ENCODE measurements at places on chromosomes 5 and 9.

GRCh38 chr5:122063836-122064235 lies 14.2 kb downstream of the LOX start:
- H3K4me1 ChIP-seq: no peaks in the 10 kb centered on the region
- DNase-seq: no peak
- H3K27ac ChIP-seq: no peak overlapping the region
- H3K27me3 ChIP-seq: no peaks in the 10 kb centered on the region
- H3K36me3 ChIP-seq: no peaks in the 10 kb centered on the region
- no peak overlapping the region for H3K4me3 ChIP-seq

DNA sequence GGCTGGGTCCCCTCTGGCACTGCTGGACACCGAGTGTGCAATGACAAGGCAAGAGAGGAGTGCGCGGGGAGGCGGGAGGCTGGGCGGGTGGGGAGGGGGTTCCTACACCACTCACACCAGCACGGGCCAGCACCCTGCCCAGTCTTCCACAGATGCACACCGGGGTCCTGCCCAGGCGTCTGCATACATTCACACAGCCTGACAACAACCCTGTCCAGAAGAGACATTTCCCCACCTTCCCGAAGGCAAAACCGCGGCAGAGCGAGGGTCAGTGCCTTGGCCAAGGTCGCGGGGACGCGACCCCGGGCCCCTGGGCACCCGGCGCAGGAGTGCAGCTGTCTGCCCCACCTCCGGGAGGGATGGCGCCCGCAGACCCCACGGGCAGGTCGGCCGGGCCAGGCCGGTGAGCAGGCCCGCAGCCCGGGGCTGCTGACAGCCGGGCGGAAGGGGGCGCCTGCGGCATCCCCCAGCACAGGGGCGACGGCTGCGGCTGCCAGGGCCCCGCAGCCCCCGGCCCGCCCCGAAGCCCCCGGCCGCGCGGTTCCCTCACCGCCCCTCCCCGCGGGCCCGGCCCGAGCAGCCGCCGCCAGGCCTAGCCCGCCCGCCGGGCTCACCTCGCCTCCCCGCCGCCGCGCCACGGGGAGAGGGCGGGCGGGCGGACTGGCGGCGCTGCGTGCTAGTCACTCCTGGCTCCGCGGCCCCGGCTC lies 496 bp downstream of the MAPK9 start:
- peak overlapping the region; percentile 39 for H3K4me3 ChIP-seq
- DNase-seq: peak; percentile 32
- no peaks in the 10 kb centered on the region for H3K36me3 ChIP-seq

DNA sequence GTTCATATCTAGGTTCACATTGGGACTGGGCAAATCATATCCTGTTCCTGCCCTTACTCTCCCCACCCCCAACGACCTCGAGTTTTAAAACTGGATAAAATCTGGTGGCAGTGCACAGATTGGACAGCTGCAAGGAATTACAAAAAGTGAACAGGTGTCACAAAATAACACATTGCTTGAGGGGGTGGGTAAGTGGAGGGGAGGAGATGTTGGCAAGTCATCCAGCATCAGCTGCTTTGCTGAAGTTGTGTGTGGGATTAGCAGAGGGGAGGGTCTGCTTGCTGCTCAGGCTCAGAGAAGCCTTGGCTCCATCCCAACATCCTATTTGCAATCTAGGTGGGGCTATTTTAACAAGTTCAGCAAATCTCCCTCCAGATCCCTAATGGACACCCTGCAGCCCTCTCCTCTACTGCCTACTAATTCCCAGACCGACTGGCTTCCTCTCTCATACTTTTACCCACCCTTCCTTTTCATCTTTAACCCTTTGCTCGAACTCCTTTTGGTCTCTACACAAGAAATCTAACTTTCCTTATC lies 39.8 kb upstream of the SLC24A2 start:
- no peak overlapping the region for H3K4me3 ChIP-seq
- no peak overlapping the region for H3K27ac ChIP-seq

DNA sequence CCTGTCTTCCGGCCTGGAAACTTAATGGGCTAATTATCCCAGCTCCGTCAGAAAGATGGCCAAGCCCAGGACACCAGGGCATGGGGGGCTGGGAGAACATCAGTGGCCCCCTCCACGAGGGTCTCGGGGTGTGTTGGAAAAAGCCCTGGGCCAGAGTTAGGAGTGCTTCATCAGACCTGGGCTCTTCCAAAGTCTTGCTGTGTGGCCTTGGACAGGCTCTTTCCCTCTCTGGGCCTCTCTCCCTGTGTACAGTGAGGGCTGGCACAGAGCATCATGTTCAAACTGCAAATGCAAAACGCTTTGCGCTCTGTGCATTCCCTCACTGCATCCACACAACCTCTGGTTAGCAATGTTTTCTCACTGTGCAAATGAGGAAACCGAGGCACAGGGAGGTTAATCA lies 48.3 kb downstream of the ASS1 start:
- no peaks in the 10 kb centered on the region for H3K27me3 ChIP-seq
- H3K36me3 ChIP-seq: peaks cover 45% of the 10 kb centered on the region
- no peaks in the 10 kb centered on the region for H3K4me1 ChIP-seq
- no peak overlapping the region for H3K4me3 ChIP-seq

DNA sequence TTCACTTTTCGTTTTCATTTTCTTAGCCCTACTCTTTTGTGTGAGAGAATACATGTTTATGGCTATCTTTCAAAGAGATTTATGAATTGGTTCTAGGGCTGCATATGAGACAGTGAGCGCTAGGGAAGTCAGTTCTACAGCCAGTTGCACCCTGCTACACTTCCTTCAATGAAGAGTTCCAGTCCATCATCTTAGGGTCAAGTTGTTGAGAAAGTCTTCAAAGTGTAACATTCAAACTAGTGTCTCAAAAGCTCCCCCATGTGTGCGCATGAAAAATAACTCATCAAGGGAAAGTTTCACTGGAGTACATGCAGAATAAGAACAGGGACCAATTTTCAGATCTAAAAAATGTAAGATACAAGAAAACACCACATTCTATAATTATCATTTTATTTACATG lies 317.2 kb downstream of the DEPDC1B start:
- no peaks in the 10 kb centered on the region for H3K27me3 ChIP-seq
- no peaks in the 10 kb centered on the region for H3K36me3 ChIP-seq
- H3K4me3 ChIP-seq: no peak overlapping the region
- H3K4me1 ChIP-seq: peaks cover 4% of the 10 kb centered on the region

DNA sequence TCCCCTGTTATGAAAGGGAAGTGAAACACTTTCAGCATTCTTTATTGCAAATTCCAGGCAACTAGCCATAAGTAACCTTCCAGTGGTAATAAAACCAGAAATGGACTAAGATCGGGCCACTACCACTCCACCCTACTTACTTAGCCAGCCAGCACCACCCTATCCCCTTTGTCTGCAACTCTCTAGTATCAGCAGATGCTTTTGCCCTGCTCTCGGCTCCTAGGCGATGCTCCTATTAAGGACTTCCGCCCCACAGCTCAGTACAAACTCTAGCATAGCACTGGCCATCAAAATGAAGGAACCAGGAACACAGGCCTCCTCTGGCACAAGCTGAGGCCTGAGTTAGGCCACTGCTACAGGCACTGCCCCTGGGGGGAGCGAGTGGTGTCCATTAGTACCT lies 81.2 kb downstream of the GLDC start:
- H3K27ac ChIP-seq: no peak overlapping the region
- no peaks in the 10 kb centered on the region for H3K27me3 ChIP-seq
- peaks cover 4% of the 10 kb centered on the region for H3K4me1 ChIP-seq
- DNase-seq: peak; percentile 10
- peaks cover 10% of the 10 kb centered on the region for H3K36me3 ChIP-seq
- no peak overlapping the region for H3K4me3 ChIP-seq

- no peaks in the 10 kb centered on the region for H3K27me3 ChIP-seq
- H3K36me3 ChIP-seq: no peaks in the 10 kb centered on the region
- DNase-seq: no peak
- H3K27ac ChIP-seq: no peak overlapping the region
- no peaks in the 10 kb centered on the region for H3K4me1 ChIP-seq
- H3K4me3 ChIP-seq: no peak overlapping the region
Measured at GRCh38 chr5:149254506-149254905, 17.2 kb upstream of the AFAP1L1 start.

DNA sequence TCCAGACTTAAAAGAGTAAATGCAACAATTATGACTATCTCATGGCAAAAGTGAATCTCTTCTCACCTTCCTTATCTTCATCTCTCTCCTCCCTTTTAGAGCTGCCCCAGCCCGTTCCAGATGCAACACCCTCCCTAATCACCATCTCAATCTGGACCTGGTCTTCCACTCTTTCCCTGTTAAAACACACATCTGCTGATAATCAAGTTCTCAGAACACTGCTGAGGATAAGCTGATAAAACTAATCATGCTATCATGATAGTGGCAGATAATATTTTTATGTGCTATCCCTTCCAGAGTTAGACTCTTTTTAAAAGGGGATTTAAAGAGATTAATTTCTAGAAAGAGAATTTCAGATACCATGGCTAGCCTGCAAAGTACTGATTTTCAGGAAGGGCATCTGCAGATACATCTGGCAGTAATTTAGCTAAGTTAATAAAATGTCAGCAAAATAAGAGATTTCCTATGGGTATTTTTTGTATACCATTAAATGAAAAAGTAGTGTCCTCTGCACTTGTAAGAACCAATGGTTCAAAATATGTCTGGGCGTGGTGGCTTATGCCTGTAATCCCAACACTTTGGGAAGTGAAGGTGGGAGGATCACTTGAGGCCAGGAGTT lies 17.2 kb downstream of the SGTB start:
- no peaks in the 10 kb centered on the region for H3K36me3 ChIP-seq
- DNase-seq: no peak
- no peak overlapping the region for H3K27ac ChIP-seq
- H3K4me3 ChIP-seq: no peak overlapping the region
- no peaks in the 10 kb centered on the region for H3K27me3 ChIP-seq

GRCh38 chr9:14080959-14081542 lies 232.9 kb downstream of the NFIB start:
- H3K27ac ChIP-seq: no peak overlapping the region
- H3K4me3 ChIP-seq: no peak overlapping the region
- DNase-seq: no peak
- H3K36me3 ChIP-seq: no peaks in the 10 kb centered on the region
- H3K27me3 ChIP-seq: no peaks in the 10 kb centered on the region

- no peak overlapping the region for H3K27ac ChIP-seq
- H3K36me3 ChIP-seq: no peaks in the 10 kb centered on the region
- H3K4me1 ChIP-seq: no peaks in the 10 kb centered on the region
- H3K4me3 ChIP-seq: no peak overlapping the region
Measured at GRCh38 chr5:102375876-102376275, 79.8 kb upstream of the SLCO4C1 start.

- H3K27ac ChIP-seq: no peak overlapping the region
- no peak for DNase-seq
- H3K4me1 ChIP-seq: no peaks in the 10 kb centered on the region
- no peaks in the 10 kb centered on the region for H3K27me3 ChIP-seq
- H3K4me3 ChIP-seq: no peak overlapping the region
- no peaks in the 10 kb centered on the region for H3K36me3 ChIP-seq
Measured at GRCh38 chr5:37789991-37790390, 49.9 kb downstream of the GDNF start.

DNA sequence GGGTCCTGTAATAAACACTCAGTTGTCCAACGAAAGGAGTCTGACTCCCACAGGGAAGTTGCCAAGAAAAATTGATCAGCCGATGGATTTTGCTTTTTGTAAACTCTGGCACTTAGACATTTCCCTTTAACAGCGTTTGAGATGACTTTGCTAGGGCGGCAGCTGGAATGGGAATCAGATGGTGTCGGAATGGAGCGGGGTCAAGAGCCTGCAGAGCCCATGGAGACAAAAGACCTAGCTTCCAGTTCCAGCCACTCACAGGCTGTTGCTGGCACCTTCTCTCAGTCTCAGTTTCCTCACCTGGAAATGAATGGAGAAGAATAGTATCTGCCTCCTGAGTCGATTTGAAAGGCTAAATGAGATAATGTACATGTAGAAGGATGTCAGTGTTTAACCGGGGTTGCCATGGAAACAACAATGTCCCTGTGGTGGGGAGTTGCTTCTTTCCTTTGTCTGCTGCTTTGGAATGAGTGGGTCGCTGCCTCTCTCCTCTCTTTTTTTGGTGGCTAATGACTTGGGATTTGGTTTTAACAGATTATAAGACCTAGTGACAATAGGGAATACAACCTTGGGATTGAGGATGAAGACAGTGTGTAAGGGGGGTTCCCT lies 137.4 kb downstream of the GAS1 start:
- H3K4me3 ChIP-seq: no peak overlapping the region
- H3K27ac ChIP-seq: no peak overlapping the region
- H3K36me3 ChIP-seq: no peaks in the 10 kb centered on the region
- DNase-seq: no peak
- no peaks in the 10 kb centered on the region for H3K27me3 ChIP-seq
- peaks cover 5% of the 10 kb centered on the region for H3K4me1 ChIP-seq

- H3K4me1 ChIP-seq: no peaks in the 10 kb centered on the region
- H3K27ac ChIP-seq: no peak overlapping the region
Measured at GRCh38 chr9:3977614-3978112, 322.2 kb downstream of the GLIS3 start.

- H3K27me3 ChIP-seq: no peaks in the 10 kb centered on the region
- peaks cover 64% of the 10 kb centered on the region for H3K4me1 ChIP-seq
- H3K36me3 ChIP-seq: no peaks in the 10 kb centered on the region
- peak overlapping the region; percentile 80 for H3K4me3 ChIP-seq
- H3K27ac ChIP-seq: peak overlapping the region; percentile 71
Measured at GRCh38 chr9:127977009-127977883, 3.5 kb downstream of the EEIG1 start.

GRCh38 chr5:174402222-174402812 lies 322.1 kb upstream of the MSX2 start:
- H3K36me3 ChIP-seq: no peaks in the 10 kb centered on the region
- no peak overlapping the region for H3K4me3 ChIP-seq
- DNase-seq: no peak
- no peaks in the 10 kb centered on the region for H3K4me1 ChIP-seq
- no peaks in the 10 kb centered on the region for H3K27me3 ChIP-seq

DNA sequence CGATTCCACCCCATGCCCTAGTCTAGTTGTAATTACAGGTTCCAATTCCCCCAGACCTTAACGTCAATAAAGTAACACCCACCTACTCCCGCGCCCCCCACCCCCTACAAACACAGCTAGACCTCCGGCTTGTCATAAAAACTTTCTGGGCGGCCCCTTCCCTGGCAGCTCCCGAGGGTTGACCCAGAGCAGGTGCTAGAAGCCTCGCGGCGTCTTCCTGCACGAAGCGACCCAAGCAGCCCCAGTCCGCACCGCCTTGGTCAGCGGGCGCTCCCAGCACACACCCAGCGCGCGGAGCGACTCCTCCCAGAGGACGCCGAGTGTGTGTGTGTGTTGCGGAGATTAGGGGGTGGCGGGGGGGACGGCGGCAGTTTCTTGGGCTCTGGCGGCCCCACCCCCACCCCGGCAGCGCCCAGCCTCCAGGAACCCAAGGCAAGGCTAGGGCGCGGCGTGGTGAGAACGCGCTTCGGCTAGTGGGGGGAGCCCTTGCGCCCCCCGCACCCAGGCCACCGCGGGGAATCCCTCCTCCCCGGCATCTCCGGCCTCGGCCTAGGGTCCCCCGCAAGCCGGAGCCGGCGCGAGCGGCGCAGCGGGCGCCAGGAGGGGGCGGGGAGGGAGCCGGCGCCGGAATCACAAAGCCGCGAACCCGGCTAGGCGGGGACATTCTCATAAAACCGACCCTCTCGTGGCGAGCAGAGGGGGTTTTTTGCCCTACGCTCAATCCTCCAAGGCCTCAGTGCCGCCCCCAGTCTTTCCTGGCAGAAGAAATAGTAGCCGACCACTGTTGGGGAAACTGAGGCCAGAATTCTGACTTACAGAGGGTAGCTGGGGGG lies 2.2 kb downstream of the PCDH1 start:
- no peaks in the 10 kb centered on the region for H3K36me3 ChIP-seq
- H3K4me1 ChIP-seq: peaks cover 48% of the 10 kb centered on the region
- H3K27me3 ChIP-seq: peaks cover 25% of the 10 kb centered on the region

- H3K36me3 ChIP-seq: peaks cover 20% of the 10 kb centered on the region
- peak; percentile 39 for DNase-seq
- H3K27me3 ChIP-seq: no peaks in the 10 kb centered on the region
- no peak overlapping the region for H3K4me3 ChIP-seq
Measured at GRCh38 chr9:131235480-131235851, 40.8 kb downstream of the FAM78A start.

GRCh38 chr9:101478444-101478843 lies 42.9 kb upstream of the ALDOB start:
- H3K27ac ChIP-seq: no peak overlapping the region
- no peaks in the 10 kb centered on the region for H3K4me1 ChIP-seq
- H3K27me3 ChIP-seq: no peaks in the 10 kb centered on the region
